ENCODE measurements at places on chromosomes 4 and X. TPM values are rescaled to one million over a fixed set of nuclear protein-coding genes. Genes with fewer than 3 reads are reported as not detected.

GRCh38 chr4:136001791-136002190 lies 1530.5 kb downstream of the PCDH18 start:
- H3K36me3 ChIP-seq, result no peaks in the 10 kb centered on the region
- no peak overlapping the region for H3K4me3 ChIP-seq
- H3K27ac ChIP-seq, result no peak overlapping the region
- H3K4me1 ChIP-seq, result no peaks in the 10 kb centered on the region
- H3K27me3 ChIP-seq, result no peaks in the 10 kb centered on the region
- DNase-seq, result no peak

Gene DUSP9
- 4.7 TPM for total RNA-seq

- no peaks in the 10 kb centered on the region for H3K4me1 ChIP-seq
- H3K27me3 ChIP-seq, result no peaks in the 10 kb centered on the region
- H3K36me3 ChIP-seq, result peaks cover 23% of the 10 kb centered on the region
These were observed 49.5 kb downstream of the USP53 start for GRCh38 chr4:119261986-119262385.

Gene DCAF4L1
- 0.16 TPM for total RNA-seq

All from kidney (tissue), 22 donors.